A673 (cell line): ENCODE measurements at places on chromosomes 7 and 10. TPM values are rescaled to one million over a fixed set of nuclear protein-coding genes. Genes with fewer than 3 reads are reported as not detected.

ASB10 gene
- total RNA-seq: not detected in 2 replicates

- no peaks in the 10 kb centered on the region for H3K36me3 ChIP-seq
- no peak within 1 kb of the TSS for H3K27ac ChIP-seq
- H3K4me3 ChIP-seq: peak within 1 kb of the TSS; percentile 56
- peaks cover 6% of the 10 kb centered on the region for H3K27me3 ChIP-seq
Measured at GRCh38 chr7:98400542-98401340, at the start of gene BAIAP2L1. TSS of gene BAIAP2L1 (minus strand) at chr7:98401090. CDS start at chr7:98400852, 238 bp downstream.

ATP5F1C gene
- total RNA-seq: 401 and 419 TPM in 2 replicates

DNA sequence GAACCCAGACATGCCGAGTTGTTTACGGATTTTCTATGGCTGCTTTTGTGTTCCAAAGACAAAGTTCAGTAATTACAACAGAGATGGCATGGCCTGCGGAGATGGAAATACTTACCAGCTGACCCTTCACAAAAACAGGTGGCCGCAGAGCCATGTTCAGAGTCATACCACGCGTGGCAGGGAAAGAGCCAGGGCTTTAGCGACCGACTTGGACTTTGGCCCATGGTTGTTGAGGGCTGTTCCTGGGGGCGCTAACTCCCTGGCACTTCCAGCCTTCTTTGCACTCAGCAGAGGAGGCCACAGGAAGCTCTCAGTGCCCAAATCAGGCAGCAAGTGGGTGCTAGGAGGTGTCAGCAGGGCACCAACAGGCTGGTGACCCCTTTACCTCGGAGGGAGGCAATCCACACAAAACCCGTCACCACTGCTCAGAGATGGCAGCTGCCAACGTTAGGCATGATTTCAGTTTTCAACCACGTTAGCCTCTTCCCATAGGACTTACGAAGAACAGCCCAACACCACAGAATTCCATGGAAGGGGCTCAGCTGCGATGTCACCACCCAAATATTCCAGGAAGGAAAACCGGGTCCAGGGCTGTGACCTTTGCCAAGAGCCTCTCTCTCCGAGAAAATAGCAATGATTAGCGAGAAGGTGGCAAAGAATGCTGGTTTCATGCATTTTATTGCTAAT, 21.4 kb upstream of the CNPY1 start:
- no peaks in the 10 kb centered on the region for H3K36me3 ChIP-seq
- H3K27me3 ChIP-seq: peaks cover 13% of the 10 kb centered on the region
- H3K4me3 ChIP-seq: no peak overlapping the region

DNA sequence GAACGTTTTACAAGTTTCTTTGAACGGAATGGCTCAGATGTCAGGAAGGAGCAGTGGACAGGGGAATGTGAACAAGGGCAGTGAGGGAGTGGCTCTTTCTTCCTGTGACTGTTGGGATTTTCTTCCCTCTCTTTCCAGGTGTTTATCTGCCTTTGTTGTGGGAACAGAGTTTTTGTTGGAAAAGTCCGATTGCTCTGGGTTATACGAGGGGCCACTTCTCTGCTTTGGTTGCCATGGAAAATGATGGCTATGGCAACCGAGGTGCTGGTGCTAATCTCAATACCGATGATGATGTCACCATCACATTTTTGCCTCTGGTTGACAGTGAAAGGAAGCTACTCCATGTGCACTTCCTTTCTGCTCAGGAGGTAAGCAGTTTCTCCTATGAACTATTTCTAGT, 41.4 kb downstream of the ZRANB1 start:
- H3K36me3 ChIP-seq: peaks cover 52% of the 10 kb centered on the region
- no peak overlapping the region for H3K4me3 ChIP-seq
- H3K27ac ChIP-seq: no peak overlapping the region
- no peak for DNase-seq

- H3K4me3 ChIP-seq: no peak overlapping the region
- no peak overlapping the region for H3K27ac ChIP-seq
- DNase-seq: no peak
- no peaks in the 10 kb centered on the region for H3K27me3 ChIP-seq
- H3K4me1 ChIP-seq: peaks cover 10% of the 10 kb centered on the region
- no peaks in the 10 kb centered on the region for H3K36me3 ChIP-seq
Measured at GRCh38 chr7:11642276-11642675, 189.7 kb downstream of the THSD7A start.

TLX1 gene
- 0.17 TPM in 1 of 2 replicates, not detected in the other for total RNA-seq

DNA sequence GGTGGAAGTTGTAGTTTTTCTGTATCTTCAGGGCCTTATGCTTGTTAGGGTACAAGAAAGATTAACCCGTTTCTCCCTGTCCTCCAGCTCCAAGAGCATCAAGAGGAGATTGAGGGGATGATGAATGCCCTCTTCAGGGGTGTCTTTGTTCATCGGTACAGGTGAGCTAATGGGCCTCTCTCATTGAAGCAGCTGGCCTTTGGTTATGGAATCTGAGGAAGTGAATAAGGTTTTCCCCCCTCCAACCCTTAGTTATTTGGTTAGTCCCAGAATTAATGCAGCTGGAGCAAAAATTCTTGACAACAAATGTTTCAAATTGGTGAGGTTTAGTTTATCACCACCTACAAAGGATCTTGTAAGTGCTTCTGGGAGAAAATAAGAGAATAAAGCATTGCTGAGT, 17.5 kb downstream of the STAG3 start:
- H3K4me3 ChIP-seq: no peak overlapping the region
- no peaks in the 10 kb centered on the region for H3K27me3 ChIP-seq
- no peak for DNase-seq
- no peak overlapping the region for H3K27ac ChIP-seq
- H3K36me3 ChIP-seq: no peaks in the 10 kb centered on the region

COL28A1 gene
- 0.22 and 0.34 TPM in 2 replicates for total RNA-seq

CFAP70 gene
- 0.06 and 0.13 TPM in 2 replicates for total RNA-seq

DNA sequence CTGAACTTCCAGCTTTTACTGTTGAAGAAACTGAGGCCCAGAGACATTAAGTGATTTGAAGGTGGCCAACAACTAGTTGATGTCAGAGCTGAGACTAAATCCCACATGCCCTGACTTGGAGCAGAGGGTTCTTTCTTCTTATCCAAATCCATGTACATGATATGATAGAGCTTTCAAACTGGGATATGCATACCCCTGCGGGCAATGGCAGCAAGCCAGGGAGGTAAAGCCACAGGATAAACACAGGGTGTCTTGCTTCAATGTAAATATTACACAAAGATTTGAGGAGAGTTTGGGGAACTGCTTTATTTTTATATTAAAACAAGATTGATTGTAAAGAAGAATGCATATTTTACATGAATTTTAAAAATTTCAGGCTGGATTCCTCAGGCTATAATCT, 2.3 kb upstream of the LRRC72 start:
- no peaks in the 10 kb centered on the region for H3K36me3 ChIP-seq
- H3K4me1 ChIP-seq: no peaks in the 10 kb centered on the region
- H3K4me3 ChIP-seq: no peak overlapping the region
- H3K27me3 ChIP-seq: peaks cover 14% of the 10 kb centered on the region

SH2B2 gene
- 8.6 and 11.3 TPM in 2 replicates for total RNA-seq

DNA sequence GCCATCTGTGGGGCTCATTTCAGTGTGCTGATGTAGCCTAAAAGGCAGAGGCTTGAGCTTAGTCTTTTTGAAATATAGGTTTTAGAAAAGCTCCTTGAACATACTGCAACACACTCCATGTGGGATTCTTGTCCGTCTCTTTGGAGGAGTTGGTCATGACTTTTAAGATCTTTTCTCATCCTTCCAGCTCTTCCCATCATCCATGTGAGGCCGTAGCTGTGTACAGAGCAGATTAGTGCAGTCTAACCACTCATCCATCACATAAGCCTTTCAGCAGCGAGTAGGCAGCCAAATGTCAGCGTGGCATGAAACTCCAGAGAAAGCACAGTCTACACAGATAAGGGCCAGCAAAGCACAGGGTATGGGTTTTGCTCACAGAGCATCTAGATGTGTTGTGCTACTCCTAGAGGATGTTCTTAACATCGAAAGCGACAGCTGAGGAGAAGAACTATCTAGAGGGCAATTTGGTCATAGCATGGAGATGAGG, 28.1 kb upstream of the NPVF start:
- peaks cover 16% of the 10 kb centered on the region for H3K4me1 ChIP-seq
- H3K36me3 ChIP-seq: no peaks in the 10 kb centered on the region

DNA sequence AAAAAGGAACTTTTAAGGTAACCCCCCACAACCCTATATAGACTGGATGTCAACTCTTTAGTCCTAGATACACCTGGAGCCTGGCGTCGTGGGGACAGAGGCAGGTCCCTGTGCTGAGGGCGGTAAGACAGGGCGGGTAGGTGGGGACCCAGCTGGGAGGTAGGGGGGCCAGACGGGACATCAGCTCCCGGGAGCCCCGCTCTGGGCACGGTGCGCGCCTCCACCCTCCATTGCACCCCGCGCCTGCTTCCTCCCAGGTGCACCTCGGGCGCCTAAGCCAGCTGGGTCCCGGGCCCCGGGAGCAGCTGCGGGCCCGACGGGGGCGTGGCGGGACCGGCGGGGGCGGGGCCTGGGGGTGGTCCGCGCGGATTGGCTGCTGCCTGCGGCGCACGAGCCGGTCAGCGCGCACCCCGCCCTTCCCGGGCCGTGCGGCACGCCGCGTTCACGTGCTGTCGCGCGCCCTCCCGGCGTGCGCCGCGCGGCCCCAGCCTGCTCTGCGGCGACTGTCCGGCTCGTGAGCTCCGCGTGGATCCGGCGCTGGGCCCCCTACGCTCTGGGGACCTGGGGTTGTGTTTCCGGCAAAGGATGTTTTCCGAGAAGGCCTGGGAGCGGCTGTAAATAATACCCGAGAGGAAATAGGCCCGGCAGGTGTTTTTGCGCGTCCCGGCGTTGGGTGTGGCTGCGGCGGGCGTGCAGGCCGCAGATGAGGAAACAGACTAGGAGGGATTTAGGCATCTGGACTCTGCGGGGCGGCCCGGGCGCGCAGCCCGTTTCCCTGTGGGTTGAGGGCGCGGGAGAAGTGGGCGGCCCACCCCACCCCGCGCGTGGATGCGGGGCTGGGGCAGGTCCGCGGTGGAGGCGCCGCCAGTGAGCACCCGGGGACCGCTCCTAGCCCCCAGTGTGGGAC, 39.1 kb upstream of the PFKFB3 start:
- peak; percentile 93 for DNase-seq
- H3K27ac ChIP-seq: peak overlapping the region; percentile 83
- H3K4me1 ChIP-seq: peaks cover 5% of the 10 kb centered on the region
- H3K4me3 ChIP-seq: peak overlapping the region; percentile 82
- peaks cover 3% of the 10 kb centered on the region for H3K36me3 ChIP-seq

GRCh38 chr7:80386686-80387085, 125.2 kb downstream of the GNAT3 start:
- no peak overlapping the region for H3K4me3 ChIP-seq
- no peaks in the 10 kb centered on the region for H3K36me3 ChIP-seq
- no peak for DNase-seq
- no peak overlapping the region for H3K27ac ChIP-seq
- H3K4me1 ChIP-seq: no peaks in the 10 kb centered on the region

VGF gene
- 14.4 and 16.0 TPM in 2 replicates for total RNA-seq

FOXL3 gene
- total RNA-seq: not detected in 2 replicates

DNA sequence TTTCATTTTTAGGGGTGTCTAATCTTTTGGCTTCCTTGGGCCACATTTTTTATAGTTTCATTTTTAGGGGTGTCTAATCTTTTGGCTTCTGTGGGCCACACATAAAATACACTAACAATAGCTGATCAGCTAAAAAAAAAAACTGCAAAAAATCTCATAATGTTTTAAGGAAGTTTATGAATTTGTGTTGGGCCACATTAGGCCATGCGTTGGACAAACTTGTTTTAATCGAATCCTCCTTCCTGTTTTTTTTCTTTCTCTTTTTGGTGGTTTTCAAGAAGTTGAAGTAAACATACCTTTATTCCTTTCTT, 37.4 kb downstream of the ZNRF2 start:
- DNase-seq: no peak
- H3K4me1 ChIP-seq: peaks cover 9% of the 10 kb centered on the region
- no peaks in the 10 kb centered on the region for H3K36me3 ChIP-seq
- H3K27me3 ChIP-seq: no peaks in the 10 kb centered on the region
- H3K27ac ChIP-seq: peak overlapping the region; percentile 45

- H3K27ac ChIP-seq: no peak overlapping the region
- H3K4me3 ChIP-seq: no peak overlapping the region
- no peaks in the 10 kb centered on the region for H3K36me3 ChIP-seq
- DNase-seq: no peak
- no peaks in the 10 kb centered on the region for H3K27me3 ChIP-seq
- no peaks in the 10 kb centered on the region for H3K4me1 ChIP-seq
Measured at GRCh38 chr7:45650404-45651394, 76.5 kb downstream of the ADCY1 start.

- no peaks in the 10 kb centered on the region for H3K4me1 ChIP-seq
- DNase-seq: no peak
- H3K27me3 ChIP-seq: no peaks in the 10 kb centered on the region
- no peak overlapping the region for H3K27ac ChIP-seq
- no peak overlapping the region for H3K4me3 ChIP-seq
- H3K36me3 ChIP-seq: no peaks in the 10 kb centered on the region
Measured at GRCh38 chr10:98186681-98187080, 52.2 kb downstream of the R3HCC1L start.

CFAP46 gene
- total RNA-seq: 1.3 and 1.9 TPM in 2 replicates

GRCh38 chr10:44102726-44103255, 282.1 kb downstream of the CXCL12 start:
- H3K27ac ChIP-seq: no peak overlapping the region
- peak; percentile 22 for DNase-seq
- H3K4me3 ChIP-seq: no peak overlapping the region
- H3K4me1 ChIP-seq: no peaks in the 10 kb centered on the region

PLCE1 gene
- total RNA-seq: 0.26 and 0.31 TPM in 2 replicates

- H3K4me3 ChIP-seq: no peak overlapping the region
- no peaks in the 10 kb centered on the region for H3K36me3 ChIP-seq
- H3K27ac ChIP-seq: no peak overlapping the region
- no peaks in the 10 kb centered on the region for H3K27me3 ChIP-seq
- no peak for DNase-seq
Measured at GRCh38 chr7:139936760-139937310, 107.8 kb downstream of the TBXAS1 start.
